Amniotic stem cell (primary cell): ENCODE measurements at places on chromosomes 7 and 10.

GRCh38 chr7:102321351-102322201 lies 34.7 kb downstream of the SPDYE6 start:
- no peak for DNase-seq

- DNase-seq = no peak
Observed at GRCh38 chr10:73609116-73609515, 18.0 kb upstream of the USP54 start.

DNA sequence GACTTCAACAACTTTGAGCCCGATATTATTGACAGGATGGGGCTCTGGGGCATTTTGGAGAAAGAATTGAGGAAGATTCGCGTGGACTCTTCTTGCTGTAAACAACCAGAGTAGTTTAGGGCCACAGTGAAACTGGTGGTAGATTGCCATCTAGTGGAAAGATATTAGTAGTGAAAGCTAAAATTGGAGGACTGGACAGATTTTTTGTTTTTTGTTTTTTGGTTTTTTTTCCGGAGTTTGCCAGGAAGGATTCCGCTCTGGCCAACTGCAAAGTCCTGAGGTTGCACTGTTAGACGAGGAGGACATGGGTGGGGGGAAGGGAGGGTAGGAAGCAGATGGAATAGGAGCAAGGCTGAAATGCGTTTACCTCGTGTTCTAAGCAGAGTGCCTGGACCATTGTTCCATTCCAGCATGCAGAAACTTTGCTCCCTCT lies 11.7 kb downstream of the NOBOX start:
- peak; percentile 31 for DNase-seq

GRCh38 chr10:22931948-22932347 lies 4.1 kb downstream of the ARMC3 start:
- no peak for DNase-seq

GRCh38 chr7:91632234-91632940 lies 248.1 kb downstream of the MTERF1 start:
- no peak for DNase-seq

DNA sequence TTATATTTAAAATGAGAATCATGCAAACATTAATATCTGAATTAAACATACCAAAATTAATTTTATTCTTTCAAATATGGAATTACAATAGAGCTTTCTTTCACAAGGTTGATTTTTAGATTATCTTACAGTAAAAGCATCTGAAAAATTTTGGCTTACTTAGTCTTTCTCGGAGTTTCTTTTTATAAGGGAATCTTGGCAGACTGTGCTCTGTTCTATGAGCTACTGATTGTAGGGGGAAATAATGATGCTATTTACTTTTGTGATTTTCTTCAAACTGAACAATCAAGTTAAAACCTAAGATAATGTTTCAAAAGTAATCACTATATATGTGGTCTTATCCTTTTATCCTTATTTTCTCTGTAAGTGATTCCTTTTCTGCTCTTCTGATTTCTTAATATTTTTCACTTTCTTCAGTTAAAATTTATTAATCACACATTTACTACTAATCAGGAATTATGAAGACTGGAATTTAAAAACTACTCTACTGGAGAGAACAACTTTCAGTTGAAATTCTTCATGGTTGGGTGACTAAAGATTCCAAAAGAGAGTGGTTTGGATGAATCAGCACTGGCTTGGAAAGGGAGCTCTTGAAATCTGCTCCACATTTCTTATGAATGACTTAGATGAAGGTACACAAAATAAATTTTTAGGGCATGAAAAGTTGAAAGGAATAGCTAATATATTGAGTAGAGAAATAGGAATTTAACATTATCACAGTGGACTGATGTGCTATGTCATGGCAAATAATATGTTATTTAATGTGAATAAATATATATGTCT lies 103.9 kb downstream of the PPP1R9A start:
- DNase-seq = peak; percentile 3

DNA sequence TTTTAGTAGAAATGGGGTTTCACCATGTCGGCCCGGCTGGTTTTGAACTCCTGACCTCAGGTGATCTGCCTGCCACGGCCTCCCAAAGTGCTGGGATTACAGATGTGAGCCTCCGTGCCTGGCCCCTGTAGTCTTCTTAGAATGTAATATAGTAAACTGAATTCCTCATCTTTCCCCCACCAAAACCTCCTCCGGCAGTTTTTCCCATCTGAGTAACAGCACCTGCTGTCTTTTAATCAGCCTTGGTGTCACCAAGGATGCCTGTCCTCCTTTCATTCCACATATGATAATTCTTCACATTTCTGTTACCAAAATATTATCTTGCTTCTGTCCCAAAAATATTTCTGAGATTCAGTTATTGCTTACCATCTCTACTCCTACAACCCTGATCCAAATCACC lies 80.2 kb downstream of the ZEB1 start:
- no peak for DNase-seq

DNA sequence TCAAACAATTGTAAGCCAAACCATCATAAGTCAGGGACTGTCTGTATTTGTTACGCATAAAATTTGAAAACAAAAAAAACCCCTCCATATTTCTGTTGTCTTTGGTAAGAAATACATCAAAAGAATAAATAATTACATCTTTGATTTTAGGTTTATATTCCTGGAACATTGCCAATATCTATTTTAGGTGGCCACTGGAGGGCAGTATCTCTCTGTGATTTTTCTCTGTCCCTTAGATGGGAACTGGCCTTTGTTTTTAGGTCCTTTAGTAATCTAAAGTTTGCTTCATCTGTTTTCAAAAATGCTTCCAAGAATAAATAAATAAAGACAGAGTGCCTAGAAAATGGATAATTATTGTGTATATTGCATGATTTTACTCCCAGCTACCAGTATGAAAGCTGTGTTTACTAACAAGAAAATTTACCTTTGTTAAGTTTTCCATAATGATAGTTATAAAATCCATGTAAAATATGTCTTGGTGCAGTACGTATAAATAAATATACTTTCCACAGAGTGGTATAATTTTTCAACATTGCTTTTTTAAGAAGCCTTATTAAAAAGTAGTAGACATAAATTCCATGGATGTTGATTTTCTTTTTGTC lies 64.2 kb downstream of the PHYHIPL start:
- DNase-seq = peak; percentile 23

GRCh38 chr10:116891208-116891607 lies 41.9 kb downstream of the ENO4 start:
- peak; percentile 19 for DNase-seq

DNA sequence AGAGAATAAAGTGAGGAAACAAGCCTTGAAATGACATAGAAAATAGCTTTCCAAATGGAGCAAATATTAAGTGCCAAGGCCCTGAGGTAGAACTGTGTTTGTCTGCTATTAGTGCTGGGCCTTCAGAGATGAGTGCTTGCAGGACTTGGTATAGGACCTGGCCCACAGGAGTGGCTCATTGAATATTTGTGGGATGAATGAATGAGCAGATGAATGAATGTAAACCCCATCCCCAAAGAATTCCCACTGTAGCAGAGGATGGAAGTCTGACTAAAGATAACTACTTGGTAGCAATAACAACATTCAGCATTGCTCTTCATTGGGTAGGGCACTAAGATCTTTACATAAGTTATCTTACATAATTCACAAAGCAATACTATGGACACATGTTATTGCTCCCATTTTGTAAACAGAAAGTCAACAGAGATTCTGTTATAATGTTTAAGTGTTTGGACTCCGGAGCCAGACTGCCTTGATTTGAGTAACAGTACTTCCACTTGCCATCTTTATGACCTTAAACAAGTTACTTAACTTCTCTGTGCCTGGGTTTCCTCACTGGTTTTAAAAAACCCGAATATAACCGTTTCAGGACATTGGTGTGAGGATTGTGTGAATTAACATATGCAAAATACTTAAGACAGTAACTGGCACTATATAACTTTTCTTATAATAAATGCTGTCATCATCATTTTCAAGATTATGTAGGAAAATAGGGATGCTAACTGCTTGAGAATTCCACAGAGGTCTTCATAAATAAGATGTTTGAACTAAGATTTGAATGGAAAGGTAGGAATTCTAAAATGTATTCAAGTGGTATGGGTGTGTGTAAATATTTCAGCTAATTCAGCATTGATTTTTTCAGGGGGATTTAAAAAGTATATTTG lies 141.9 kb downstream of the PRKG1 start:
- DNase-seq = no peak

DNA sequence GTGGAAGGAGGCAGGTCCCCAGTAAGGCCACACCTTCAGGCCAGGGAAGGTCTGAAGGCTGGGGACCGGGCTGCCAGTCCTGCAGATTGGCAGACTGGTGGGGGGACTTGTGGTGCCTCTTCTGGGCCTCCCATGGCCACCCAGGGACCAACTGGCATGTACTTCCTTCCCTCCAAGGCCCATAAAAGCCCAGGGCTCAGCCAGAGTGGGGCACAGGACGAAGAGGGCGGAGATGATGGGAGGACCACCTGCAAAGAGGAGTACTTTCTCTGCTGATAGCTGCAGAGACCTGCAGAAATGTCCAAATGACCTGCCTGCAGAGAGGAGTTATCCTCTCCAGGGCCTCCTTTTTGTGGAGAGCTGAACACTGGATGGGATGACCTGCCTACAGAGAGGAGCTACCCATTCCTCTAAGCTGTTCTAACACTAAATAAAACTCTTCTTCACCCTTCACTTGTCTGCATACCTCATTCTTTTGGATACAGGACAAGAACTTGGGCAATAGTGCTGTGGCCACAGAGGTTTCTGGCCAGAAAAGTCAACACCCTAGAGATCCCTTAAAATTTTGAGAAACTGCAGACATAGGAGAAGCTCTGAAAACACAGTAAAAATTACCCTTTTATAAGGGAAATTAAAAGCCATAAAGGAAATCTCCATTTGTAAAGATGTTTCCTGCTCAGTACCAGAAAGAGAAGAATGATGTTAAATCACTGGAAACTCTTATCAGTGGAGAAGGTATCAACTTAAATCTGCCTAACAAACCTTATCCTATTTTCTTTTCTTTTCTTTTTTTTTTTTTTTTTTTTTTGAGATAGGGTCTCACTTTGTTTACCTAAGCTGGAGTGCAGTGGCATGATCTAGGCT lies 20.7 kb upstream of the PRF1 start:
- DNase-seq = no peak

GRCh38 chr7:73896454-73896853 lies 35.5 kb downstream of the TMEM270 start:
- DNase-seq = no peak

GRCh38 chr7:85226361-85227085 lies 39.7 kb upstream of the SEMA3D start:
- DNase-seq = no peak

DNA sequence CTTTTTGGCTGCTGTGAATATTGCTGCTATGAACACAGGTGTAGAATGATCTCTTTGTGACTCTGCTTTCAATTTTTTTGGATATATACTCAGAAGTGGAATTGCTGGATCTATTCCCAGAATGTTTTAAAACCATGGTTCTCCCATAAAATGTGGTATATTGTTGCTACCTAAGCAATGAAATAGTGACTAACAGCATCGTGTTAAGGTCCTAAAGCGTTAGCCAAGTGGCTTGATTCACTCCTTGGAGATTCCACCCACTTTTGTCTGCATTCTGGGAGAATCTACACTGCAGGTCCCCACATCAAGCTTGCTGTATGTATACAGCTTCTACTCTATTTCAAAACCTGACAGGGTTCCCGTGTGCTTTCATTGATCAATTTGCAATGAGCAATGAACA lies 105.6 kb downstream of the CDK6 start:
- no peak for DNase-seq

GRCh38 chr7:30764030-30764975 lies 6.9 kb upstream of the MINDY4 start:
- no peak for DNase-seq

- no peak for DNase-seq
Observed at GRCh38 chr10:85510682-85511081, 855.9 kb downstream of the GRID1 start.

DNA sequence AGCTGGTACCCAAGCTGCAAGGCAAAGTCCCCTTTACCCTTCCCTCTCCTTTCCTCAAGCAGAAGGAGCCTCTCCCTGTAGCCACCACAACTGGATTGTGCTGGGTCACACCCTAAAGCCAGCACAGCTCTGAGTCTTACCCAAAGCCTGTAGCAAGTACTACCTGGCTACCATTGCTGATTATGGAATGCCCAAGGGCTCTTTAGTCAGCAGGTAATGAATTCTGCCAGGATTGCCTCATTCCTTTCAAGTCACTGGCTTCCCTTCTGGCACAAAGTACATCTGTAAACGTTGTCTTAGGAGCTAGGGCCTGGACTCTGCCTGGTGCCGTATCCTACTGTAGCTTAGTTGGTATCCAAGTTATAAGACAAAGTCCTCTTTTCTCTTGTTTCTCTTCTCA lies 52.0 kb downstream of the FAS start:
- DNase-seq = no peak

DNA sequence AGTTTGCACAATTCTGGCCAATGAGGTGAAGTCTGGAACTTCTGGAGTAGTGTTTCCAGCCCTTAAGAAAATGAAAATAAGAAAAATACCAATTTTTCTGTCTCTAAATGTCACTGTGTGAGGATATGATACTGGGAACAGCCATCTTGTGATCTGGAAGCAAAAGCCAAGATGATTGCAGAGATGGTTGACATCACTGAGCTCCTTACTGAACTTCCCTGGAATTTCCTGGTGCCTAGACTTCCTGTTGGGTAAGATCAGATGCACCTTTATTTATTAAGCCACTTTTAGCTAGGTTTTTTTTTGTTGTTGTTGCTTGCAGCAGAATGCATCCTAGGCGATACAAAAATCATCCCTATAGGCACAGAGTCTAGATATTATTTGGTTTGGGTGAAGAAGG lies 27.3 kb upstream of the INHBA start:
- DNase-seq = no peak

DNA sequence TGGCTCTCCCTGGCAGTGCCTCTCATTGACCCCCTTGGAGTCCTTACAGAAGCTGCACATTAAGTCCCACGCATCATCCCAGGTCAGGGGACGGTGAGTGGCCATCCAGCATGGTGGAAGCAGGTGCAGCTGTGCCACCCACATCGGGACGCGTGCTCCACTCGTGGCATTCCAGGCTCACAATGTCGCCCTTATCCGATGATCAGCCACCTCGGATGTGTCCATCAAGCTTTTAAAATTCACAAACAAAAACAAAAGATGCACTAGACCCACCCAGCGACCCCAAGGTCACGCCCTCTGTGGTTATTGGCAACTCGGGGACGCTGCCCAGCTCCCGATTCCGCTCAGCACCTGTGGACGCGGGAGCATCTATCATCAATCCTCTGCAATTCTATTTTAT lies 530.9 kb downstream of the PTPRN2 start:
- DNase-seq = no peak

GRCh38 chr10:82251222-82251906 lies 376.4 kb downstream of the NRG3 start:
- no peak for DNase-seq

- DNase-seq = peak; percentile 8
Observed at GRCh38 chr10:34723750-34724149, 91.3 kb downstream of the PARD3 start.
